ENCODE measurements at places on chromosomes 4 and X.

DNA sequence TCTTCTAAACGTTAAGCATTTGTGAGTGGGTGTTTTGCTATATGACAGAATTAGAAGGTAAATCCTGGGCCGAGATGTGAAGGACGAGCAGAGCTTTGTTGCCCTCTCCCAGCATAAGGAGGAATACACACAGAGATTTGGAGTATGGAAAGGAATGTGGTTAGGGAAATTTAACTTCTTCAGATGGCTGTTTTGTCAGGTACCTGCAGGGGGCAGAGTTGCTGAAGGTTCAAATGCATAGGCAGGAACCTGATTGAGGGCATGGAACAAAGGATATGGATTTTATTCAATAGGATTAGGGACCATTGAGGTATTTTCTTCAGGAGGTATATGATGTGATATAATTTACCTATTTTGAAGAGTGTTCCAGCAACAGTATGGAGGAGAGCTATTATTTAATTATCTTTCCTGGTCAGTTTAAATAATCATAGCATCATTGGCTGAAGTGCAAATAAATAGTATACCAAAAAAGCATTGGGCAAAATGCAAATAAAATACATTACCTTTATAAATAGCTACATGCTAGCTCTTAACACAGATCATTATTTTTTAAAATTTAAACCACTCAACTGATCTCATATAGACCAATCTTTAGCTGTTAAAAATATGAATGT, 143.6 kb downstream of the SLIT2 start:
- DNase-seq, result no peak

GRCh38 chr4:3276986-3277385, 15.8 kb upstream of the RGS12 start:
- DNase-seq, result no peak

DNA sequence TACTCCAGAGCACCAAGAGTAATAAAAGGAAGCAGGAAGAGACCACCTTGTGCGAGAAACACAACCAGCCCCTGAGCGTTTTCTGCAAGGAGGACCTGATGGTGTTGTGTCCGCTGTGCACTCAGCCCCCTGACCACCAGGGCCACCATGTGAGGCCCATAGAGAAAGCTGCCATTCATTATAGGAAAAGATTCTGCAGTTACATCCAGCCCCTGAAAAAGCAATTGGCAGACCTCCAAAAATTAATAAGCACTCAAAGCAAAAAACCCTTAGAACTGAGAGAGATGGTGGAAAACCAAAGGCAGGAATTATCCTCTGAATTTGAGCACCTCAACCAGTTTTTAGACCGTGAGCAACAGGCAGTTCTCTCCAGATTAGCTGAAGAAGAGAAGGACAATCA, 5.7 kb downstream of the TRIM75 start:
- no peak for DNase-seq

- DNase-seq, result no peak
Observed at GRCh38 chr4:123987408-123987807, 590.8 kb downstream of the SPRY1 start.

DNA sequence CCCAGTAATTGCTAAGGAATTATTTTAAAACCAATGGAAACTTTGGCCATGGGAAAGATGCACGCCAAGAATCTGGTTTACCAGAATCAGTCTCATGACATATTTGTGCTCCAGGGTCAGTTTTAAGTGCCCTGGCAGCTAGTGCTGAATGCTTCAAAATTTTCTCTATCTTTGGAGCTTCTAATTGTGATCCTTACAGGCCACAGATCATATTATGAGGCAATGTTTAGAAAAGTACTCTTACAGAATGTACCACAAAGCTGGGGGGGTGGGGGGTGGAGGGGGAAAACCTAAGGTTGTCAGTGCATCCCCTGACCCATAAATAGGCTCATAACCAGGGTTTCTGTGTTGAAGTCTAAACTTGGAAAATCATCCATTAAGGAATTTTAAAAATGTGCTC, 514.5 kb downstream of the INPP4B start:
- no peak for DNase-seq

- DNase-seq, result no peak
Observed at GRCh38 chrX:25640276-25640675, 497.9 kb upstream of the MAGEB18 start.

DNA sequence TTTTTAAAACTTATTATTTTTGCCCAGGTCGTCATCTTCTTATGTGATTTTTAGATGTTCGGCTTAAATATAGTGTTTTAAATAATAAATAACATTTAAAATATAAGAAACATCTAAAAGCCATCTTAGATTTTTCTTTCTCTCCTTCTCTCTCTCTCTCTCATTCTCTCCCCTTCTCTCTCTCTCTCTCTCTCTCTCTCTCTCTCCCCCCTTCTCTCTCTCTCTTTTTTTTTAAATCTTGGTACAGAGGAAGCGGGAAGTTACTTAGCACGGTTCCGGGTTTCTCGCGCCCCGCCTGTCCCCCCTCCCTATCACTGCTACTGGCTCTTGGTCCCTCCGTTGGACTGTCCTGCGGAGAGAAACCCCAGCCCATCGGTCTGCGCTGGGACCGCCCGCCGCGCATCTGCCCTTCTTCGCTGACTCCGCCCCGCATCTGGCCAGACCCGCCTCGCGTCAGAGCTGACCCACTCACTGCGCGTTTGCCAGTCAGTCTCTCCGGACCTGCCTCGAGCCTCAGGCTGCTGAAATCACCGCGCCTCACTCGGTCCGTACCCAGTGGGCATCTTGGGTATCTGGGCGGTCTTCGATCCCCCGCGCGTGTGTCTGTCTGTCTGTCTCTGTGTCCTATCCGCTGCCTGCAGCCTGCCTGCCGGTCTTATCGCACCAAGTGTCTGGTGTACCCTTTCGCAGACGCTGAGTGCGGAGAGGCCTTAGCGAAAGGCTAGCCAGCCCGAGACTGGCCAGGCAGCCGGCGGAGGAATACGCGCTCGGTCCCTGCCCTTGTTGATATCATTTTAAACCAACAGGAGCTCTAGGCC, at the start of gene PABPC5:
PABPC5 (plus strand) TSS at position 489 of the 818 bp plus-strand sequence. CDS start 739 bp downstream, outside the sequence.
- DNase-seq, result no peak

DNA sequence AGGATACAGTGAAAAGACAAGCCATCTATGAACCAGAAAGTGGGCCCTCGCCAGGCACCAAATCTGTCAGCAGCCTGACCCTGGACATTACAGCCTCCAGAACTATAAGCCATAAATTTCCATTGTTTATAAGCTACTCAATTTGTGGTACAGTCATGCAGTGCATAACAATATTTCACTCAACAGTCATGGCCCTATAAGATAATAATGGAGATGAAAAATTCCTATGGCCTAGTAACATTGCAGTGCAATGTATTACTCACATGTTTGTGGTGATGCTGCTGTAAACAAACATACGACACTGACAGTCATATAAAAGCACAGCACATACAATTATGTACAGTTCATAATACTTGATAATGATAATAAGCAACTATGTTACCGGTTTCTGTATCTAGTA, 17.1 kb upstream of the TLR1 start:
- no peak for DNase-seq

GRCh38 chrX:63686878-63687714, 97.9 kb downstream of the ARHGEF9 start:
- no peak for DNase-seq

GRCh38 chr4:41572516-41572915, 34.6 kb downstream of the LIMCH1 start:
- DNase-seq, result no peak

GRCh38 chr4:164550989-164551712, 202.8 kb upstream of the SMIM31 start:
- no peak for DNase-seq

- DNase-seq, result no peak
Observed at GRCh38 chr4:56360071-56360470, 27.2 kb downstream of the AASDH start.

GRCh38 chr4:79798047-79798446, 275.0 kb downstream of the ANTXR2 start:
- DNase-seq, result no peak

DNA sequence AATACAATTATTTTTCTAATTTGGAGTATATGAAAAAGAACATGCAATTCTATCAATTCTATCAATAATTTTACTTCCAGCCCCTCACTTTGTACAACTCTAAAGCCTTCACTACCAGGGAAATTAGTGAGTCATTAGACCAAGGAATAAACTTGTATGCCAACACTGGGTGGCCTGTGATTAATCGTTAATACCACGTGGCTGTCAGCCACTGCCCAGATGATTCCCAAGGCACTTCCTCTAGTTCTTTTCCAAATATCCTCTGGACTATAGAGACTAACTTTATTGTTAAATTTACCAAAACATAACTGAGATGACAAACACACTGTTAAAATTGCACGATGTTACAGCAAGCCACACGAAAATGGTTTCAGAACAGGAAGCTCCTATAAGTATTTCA, 45.7 kb downstream of the MID1 start:
- DNase-seq, result no peak

DNA sequence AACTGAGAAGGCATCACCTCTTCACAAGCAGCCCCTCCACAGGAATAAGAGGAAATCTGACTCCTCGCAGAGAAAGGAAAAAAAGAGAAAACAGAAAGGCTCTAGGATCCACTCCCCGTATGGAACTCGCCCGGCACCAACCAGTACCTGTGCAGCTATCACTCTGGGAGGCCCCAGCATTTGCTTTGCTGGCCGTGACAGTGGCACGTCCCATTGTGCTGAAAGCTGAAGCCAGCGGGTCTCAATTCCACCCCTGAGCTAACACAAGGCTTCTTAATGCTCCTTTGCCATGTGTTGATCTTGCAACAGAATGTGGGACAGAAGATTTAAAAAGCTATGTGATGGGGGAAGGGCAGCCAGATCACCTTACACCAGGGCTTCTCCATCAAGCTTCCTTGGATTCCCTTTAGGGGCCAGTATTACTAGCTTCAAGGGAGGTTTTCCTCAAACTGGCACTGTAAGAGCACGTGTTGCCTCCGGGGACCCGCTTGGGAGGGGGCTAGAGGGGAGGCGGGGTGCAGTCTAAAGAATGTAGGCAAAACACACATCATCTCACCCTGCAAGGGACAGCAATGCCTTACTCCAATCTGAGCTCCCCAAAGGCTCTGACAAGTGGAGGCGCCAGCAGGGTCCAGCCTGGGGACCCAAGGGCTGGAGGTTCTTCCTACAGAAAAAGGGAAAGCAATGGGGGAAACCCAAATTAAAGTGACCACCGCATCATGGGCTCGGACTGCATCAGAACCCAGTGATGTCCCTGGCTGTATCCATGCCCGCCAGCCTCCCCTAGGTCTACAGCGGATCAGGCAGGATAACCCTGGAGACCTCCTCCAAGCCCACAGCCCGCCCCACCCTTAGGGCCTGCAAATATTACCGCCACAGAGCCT, 1.2 kb downstream of the USP46 start:
- DNase-seq, result no peak

DNA sequence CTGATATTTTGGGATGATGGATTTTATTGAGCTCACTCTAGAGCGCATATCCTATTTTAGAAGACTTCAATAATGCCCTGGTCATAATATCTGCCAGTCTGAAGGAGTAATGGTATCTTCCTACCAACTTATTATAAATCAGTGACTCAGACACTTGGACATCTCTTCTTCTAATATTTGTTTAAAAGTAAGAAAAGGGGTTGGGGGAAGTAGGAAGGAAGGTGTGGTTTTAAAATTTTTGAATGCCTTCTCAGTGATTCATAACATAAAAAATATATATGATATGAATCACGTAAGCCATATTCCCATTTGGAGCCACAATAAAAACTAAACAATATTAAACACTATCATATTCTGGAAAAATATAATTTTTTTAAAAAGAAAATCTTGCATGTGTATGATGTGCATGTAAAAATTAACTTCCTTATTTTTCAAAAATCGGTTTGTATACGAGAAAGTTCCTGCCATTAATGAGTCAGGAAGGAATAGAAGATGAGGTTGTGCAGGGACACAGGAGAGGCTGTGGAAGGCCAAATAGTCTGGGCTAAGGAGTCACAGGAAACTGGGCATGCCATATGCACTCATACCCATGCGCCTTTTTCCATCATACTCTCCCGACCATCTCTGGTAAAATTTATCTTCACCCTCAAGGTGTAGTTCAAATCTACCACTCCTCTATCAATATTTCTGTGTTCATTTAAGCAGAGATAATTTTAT, 286.5 kb downstream of the EPHA5 start:
- no peak for DNase-seq

DNA sequence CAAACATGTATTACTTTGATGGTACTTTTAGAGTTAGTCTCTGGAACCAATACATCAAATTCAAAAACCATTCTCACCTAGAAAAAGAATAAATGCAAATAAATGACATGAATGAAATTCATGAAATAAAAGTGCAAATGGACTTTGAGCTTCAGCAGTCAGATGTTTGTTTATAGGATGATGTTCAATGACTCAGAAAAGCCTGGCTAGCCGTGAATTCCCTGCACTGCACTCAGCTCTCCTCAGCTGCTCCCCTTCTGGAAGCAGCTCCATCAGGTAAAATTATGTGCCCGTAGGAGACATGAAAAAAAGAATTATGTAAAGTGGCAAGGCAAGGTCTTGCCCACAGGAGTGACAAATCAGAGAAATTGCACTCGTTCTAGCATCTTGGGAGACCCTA, 390.6 kb downstream of the GPM6A start:
- no peak for DNase-seq

- DNase-seq, result no peak
Observed at GRCh38 chr4:14841801-14842768, 160.2 kb upstream of the CPEB2 start.

GRCh38 chr4:123421227-123421936, 24.8 kb downstream of the SPRY1 start:
- DNase-seq, result no peak

All from stimulated activated CD8-positive, alpha-beta memory T cell treated with anti-CD3 and anti-CD28 coated beads, Interleukin-4, amount 100 ng/mL, for 24 hours (primary cell).